Caki2 (cell line): ENCODE measurements at places on chromosomes 7 and 10. TPM values are rescaled to one million over a fixed set of nuclear protein-coding genes. Genes with fewer than 3 reads are reported as not detected.

ACBD7 gene
- total RNA-seq = 7.0 and 7.5 TPM in 2 replicates

LEP gene
- not detected in 2 replicates for total RNA-seq

GRCh38 chr7:101248276-101248675 is 3.4 kb upstream of the FIS1 start:
- no peak for DNase-seq

DNA sequence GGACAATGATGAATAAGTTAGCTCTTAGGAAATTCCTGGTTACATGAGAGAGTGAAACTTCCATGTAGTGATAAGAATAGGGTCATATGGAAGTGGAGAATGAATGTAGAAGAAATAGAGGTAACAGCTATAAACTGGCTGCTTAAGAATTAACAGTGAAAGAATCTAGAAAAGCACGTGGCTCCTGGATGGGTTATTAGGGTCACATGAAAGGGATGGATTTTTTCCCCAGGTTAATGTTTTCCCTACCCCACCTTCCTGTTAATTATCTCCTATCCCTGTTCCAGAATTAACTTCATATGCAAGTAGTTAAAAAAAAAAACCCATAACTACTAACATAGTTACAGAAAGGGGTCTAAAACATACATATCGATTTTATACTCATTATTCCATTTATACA is 58.0 kb downstream of the ANKIB1 start:
- DNase-seq = peak; percentile 3

DNA sequence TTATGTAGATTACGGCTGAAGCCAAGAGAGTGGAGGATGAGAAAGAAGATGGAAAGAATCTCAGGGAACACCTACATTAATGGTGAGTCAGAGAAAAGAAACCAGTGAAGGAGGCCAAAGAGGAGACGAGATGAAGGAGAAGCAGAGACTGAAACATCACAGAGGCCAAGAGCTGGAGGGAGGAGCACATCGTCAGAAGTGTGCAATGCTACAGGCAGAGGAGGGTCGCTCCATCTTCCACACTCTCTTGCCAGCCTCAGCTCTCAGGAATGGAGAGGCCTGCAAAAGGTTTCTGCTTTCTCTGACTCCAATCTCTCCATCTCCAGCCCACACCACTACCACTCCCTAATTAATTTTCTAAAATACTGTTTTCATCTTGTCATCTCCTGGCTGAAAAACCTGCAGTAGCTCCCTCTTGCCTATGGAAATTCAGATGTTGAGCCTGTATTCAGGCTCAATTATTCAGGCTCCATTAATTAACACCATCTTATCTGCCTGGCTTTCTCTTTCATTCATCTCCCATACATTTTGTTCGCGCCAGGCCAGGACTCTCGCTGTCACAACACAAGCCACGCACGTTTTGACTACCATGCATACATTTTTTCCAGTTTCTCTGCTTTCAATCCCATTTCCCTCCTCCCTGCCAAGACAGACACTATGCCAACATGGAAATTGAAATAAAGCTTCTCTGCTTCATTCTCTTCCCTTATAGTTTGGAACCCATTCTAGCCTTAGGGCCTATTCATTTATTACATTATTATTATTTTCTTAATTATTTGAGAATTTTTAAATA is 165.8 kb downstream of the INHBA start:
- DNase-seq = no peak

DNA sequence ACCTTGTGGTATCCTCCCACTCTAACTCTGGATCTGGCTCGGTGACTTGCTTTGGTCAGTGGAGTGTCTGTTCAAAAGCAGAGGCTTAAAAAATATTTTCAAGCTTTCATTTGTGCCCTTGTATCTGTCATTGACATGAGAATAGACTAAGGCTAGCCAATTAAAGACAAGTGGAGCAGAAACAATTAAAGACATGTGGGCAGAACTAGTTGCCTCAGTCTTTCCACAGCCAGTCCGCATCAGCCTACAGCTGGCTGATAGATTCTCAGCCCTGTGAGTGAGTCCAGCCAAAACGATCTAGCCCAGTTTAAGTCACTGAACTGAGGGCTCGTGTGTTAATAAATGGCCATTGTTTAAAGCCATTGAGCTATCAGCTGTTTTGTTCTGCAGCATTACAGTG is 185.2 kb upstream of the DGKB start:
- no peak for DNase-seq

DNA sequence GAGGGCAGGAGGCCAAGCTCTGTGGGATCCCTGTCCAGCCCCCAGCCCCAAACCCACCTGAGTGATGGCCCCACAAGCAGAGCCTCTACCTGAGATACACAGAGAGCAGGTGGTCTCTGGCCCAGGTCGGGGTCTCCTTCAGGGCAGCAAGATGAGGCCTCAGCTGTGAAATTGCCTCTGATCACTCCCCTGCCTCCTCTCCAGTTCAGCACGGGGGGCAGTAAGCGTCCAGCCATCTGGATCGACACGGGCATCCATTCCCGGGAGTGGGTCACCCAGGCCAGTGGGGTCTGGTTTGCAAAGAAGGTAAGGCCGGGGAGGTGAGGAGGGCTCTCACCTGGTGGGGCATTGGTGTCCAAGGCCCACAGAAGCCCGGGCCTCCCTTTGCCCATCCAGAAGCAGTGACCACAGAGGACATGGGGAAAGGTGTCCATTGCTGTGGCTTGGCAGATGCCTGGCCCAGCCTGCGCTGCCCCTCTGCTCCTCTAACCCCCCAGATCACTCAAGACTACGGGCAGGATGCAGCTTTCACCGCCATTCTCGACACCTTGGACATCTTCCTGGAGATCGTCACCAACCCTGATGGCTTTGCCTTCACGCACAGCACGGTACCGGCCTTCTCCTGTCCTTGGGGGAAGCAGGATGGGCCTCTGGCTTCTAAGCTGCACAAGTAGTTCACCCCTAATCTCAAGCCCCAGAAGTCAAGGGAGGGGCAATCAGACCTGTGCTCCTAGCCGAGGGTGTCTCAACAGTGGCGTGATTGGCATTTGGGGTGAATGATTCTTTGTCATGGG is 3.1 kb downstream of the CPA1 start:
- DNase-seq = no peak

DNA sequence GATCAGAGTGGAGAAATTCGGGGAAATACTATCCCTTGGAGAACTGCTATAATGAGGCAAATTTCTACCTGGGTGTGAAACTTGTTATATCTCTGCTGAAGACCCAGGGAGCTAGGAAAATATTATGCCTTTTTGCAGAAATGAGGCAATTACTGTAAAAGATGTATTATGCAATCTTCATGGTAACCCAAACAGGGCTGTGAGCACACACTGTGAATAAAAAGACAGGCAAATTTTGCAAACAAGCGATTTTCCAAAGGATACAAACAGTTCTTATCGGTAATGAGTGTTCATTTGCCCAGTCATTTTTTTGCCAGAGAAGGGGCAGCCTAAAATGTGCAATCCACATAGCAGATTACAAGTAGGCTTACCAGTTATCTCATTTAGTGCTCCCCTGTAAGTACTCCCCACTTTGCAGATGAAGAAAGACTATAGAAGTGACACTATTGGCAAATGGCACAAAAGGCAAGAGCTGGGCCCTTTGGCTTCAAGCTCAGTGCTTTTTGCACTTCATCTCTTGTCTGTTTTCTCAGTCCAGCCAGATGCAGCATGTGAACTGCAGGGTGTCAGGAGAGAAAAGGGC is 205.8 kb downstream of the HECW1 start:
- no peak for DNase-seq
